ENCODE measurements at places on chromosomes 16 and 17.

- no peak for DNase-seq
These were observed 3.2 kb upstream of the MPO start for GRCh38 chr17:58283674-58284612.

DNA sequence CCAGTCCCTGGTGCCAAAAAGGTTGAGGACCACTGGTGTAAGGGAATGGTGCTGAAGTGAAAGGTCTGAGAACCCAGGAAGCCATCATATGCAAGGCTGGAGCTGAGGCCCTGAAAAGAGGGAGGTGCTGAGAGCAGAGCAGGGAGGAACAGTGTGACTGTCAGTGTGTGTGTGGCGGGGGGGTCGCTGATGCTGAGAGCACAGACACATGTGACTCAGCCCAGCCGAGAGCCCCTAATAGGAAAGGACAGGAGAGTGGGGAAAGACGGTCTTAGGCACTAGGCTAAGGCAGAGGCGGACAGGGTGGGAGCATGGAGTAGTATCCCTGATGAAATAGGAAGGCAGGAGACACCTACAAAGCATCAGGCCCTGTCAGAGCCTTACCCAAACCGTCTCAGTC is 1.2 kb downstream of the B9D1 start:
- DNase-seq: no peak

GRCh38 chr16:2811703-2812471 is 5.2 kb upstream of the PRSS21 start:
- peak; percentile 25 for DNase-seq

DNA sequence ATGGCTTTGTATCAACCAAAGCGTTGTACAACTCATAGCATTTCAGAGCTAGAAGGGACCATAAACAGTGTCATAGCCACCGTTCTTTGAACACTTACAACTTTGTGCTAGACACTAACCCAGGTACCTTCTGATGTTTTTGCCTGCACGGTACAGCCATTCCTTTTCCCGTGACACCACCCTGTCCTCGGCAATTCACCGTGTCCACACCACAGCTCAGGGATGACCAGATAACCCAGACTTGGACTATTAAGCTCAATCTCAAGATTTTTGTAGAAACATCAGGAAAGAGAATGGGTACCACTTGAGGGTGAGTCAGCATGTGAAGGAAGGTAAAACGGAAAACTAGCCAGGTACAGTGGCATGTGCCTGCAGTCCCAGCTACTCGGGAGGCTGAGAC is 9.8 kb upstream of the CBFB start:
- DNase-seq: peak; percentile 4

GRCh38 chr17:63487014-63487339 is 10.1 kb downstream of the ACE start:
- no peak for DNase-seq

- no peak for DNase-seq
These were observed 2.0 kb downstream of the NTAN1 start for GRCh38 chr16:15053904-15054303.

DNA sequence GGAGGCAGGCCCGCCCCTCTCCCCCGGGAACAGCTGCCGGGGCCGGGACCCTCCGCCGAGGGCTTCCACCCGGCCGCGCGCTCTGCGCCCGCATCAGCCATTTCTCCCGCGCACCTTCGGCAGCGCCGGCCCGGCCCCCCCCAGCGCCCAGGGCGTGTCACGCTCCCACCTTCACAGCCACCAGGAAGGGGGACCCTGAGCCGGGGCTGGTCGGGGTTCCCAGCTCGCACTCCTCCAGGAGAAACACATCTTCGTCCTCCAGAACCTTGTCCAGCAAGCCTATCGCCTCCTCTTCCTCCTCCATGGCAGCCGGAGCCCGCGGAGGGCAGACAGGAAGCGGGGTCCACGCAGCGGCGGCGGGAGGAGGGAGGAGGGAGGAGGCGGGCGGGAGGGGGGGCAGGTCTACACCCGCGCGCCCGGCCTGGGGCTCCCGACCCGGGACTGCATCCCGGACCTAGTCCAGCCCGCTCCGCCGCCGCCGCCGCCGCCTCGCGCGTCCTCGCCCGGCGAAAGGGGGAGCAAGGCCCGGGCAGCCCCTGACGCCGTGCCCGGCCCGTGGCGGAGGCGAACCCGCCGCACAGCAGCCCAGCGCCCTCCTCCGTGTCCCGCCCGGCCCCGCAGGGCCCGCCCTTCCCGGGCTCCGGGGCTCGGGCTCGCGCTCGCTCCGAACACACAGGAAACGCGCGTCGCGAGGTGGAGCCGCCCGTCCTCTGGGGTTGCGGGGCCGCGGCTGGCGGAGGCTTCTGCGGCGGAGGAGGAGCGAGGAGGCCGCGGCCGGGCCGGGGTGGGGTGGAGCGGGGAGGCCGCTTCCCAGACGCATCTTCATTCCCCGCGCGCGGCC is 70.8 kb downstream of the ABR start:
- DNase-seq: peak; percentile 88

DNA sequence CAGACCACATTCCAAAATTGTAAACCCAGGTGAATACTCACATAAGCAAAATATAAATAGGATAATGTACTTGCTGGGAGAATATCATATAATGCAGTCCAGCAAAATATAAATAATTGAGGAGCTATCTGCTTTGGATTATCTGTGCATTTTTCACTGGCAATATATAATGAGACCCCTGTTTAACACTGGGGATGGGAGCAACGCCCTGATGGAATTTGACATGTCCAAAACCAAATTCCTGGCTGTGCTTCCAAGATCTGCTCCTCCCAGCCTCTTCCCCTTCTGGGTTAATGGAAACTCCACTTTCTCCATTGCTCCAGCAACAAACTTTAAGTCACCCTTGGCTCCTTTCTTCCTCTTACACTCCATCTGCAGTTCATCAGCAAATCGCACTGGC is 35.5 kb upstream of the HLF start:
- no peak for DNase-seq

GRCh38 chr17:79081571-79082276 is 7.1 kb downstream of the ENGASE start:
- DNase-seq: no peak

DNA sequence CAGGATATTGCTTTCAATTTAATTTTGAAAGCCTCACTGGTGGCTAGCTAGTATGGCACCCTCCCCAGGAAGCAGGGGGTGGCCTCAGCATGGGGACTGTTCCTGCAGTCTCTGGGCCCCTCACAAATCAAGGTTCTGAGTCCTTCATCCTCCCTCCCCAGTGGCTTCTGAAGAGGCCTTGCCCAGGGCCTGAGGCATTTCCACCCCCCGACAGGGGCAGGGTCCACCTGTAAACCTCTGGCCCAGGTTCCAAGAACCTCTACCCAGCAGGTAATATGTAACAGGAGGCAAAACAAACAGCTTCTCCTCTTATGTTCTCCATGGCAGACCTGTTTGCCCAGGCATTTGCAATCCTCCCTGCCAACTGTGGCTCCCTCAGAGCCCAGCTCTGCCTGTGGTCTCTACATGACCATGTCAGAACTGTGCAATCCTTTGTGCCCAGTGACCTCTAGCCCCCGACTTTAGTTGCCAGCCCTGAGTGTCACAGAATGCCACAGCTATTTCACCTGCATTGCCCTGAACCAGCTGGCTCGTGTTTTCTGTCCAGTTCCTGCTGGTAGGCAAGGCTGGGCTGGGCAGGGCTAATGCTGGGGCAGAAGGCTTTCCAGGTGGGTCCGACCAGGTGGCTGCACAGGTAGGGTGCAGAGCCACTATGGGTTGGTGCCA is 14.3 kb downstream of the ACSF2 start:
- no peak for DNase-seq

GRCh38 chr16:1137604-1138003 is 15.3 kb upstream of the CACNA1H start:
- no peak for DNase-seq

Measured in activated effector memory CD4-positive, alpha-beta T cell treated with anti-CD3 and anti-CD28 coated beads, Interleukin-2, amount 50 U/mL, for 16 hours (primary cell).